ENCODE measurements at places on chromosomes 5 and 9.

DNA sequence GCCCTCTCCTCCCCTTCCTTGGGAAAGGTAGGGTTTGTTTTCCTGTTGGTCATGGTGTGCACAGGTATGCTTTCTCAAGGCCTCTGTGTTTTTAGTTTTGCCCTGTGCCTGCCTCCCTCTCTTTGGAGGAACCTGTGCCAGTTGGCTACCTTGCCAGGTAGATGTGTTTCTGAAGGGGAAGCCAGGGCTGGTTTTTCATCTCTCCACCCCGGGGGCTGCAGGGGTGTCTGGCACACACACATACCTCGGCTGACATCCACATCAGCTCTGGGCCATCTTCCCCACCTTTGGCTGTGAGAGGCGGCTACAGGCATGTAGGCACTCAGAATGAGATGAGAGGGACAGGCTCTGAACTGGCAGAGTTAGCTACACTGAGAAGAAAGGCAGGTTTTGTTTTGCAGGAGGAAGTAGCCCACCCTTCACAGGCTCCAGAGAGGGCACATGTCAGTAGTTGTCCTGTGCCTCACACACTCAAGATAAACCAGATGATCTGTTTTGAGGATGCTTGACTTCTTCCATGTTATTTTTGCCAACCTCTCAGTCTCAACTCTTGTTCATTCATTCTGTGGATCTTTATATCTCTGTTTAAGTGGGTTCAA, 9.7 kb downstream of the RGMB start:
- no peak for DNase-seq

GRCh38 chr9:130209422-130209821, 37.2 kb downstream of the NCS1 start:
- no peak for DNase-seq

DNA sequence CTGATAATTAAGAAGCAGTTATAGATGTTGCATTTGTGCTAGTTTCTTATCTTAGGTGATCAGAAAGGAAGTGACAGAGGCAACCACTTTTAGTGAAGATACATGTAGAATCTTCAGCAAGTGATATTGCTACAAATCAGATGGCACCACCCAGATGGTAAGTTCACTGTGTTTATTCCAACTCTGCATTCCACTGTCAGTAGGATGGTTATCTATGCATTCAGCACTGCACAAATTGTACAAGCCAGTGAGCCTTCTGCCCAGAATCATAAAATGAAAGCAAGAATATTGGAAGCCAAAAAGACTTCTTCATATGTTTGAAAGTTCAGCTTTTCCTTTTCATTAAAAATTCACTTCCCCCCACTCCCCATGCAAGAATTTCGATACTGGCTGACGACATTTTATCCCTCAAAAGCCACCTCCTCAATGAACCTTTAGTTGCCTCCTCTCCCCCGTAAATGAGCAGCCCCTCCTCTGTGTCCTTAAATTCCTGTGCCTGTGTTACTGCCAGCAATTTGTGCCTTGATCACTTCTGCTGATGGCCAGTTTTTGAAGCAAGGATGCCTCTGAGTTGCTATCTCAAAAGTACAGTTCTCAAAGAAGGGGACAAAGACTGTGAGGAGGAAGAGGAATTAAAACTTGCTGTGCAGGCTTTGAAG, 91.6 kb downstream of the ZSWIM6 start:
- DNase-seq: no peak

DNA sequence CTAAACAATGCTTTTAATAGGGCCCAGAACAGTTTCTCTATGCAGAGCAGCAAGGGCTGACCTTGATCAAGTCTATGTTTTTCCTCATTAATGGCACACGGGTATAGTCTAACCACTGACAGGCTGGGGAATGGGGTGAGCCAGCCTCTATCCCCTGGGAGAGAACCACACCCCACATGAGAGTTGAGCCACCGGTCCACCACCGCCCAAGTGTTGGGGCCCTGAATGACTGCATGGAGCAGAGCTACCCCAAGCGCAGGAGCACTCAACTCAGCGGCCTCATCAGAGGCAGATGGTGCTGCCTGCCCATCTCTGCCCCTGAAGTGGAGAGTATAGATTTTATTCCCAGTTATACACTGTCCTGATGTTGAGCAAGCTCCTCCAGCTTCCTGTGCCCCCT, 247.9 kb upstream of the IRX1 start:
- no peak for DNase-seq

DNA sequence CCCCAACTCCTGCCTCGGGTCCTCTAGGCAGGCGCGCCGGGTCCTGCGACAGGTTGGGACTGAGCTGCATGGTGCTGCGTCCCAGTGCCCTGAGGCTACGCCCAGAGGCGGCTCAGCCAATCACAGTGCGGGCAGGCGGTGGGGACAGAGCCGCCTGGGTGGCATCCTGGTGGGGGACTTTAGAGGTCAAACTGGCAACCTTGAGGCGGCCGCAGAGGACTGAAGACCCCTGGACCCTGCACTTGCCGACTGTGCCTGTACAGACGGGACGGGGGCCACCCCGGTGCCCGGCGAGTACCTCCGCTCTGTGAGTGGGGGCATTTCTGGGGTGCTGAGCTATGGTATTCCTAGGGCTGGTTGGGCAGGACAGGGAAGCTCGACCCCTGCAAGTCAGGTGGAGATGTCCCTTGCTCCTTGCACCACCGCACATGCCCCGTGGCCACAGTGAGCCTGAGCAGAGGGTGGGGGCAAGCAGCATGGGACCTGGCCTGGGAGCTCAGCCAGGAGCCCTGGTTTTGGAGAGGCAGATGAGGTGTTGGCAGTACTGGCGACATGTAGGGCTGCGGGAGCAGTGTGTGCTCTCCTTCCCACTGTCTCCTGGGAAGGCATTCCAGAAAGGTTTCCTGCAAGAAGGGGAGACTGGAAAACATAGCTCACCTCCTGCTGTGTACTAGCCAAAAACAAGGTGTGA, 45.5 kb downstream of the CTSL start:
- no peak for DNase-seq

GRCh38 chr5:113264046-113264445, 170.7 kb downstream of the TSSK1B start:
- DNase-seq: no peak

DNA sequence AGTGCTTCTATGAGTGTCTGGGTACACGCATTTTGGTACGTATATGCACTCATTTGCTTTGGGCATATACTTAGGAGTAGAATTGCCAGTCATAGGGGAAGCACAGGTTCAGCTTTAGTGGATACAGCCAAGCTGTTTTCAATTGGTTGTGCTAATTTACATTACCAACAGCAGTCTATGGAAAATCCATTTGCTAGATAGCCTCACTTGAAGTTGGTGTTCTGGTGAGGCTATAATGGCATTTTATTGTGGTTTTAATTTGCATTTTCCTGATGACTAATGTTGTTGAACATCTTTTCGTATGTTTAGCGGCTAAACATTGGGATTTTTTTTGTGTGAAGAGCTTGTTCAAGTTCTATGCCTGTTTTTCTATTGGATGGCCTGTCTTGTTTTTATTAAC, 76.8 kb upstream of the ANKH start:
- no peak for DNase-seq

- DNase-seq: no peak
These were observed 30.5 kb downstream of the TLR4 start for GRCh38 chr9:117734523-117735314.

GRCh38 chr9:126894052-126894603, 20.5 kb upstream of the RALGPS1 start:
- no peak for DNase-seq

- no peak for DNase-seq
These were observed 51.5 kb downstream of the PCSK1 start for GRCh38 chr5:96381526-96381925.

- no peak for DNase-seq
These were observed 72.2 kb upstream of the GABRP start for GRCh38 chr5:170711300-170711699.

DNA sequence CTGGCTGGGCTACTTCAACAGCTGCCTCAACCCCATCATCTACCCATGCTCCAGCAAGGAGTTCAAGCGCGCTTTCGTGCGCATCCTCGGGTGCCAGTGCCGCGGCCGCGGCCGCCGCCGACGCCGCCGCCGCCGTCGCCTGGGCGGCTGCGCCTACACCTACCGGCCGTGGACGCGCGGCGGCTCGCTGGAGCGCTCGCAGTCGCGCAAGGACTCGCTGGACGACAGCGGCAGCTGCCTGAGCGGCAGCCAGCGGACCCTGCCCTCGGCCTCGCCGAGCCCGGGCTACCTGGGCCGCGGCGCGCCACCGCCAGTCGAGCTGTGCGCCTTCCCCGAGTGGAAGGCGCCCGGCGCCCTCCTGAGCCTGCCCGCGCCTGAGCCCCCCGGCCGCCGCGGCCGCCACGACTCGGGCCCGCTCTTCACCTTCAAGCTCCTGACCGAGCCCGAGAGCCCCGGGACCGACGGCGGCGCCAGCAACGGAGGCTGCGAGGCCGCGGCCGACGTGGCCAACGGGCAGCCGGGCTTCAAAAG, 36.9 kb upstream of the TTC1 start:
- no peak for DNase-seq

- no peak for DNase-seq
These were observed 5.7 kb upstream of the GAPVD1 start for GRCh38 chr9:125255781-125256391.

DNA sequence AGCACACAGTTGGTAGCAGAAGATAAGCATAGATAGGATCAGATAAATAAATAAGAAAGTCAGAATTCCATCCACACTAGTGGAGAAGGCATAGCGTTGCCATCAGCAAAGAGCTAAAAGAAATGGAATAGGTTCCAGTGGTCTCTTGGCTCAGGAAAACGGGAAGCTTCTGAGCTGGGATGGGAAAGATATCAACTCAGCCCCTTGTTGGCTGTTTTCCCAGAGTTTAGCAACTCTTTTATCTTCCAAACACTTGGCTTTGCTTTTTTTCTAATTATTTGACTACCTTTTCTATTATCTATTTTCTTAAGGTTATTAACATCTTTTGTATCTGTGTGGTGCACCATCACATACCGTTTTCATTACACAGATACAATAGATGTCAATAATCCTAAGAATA, 445.7 kb upstream of the TRPC7 start:
- no peak for DNase-seq

DNA sequence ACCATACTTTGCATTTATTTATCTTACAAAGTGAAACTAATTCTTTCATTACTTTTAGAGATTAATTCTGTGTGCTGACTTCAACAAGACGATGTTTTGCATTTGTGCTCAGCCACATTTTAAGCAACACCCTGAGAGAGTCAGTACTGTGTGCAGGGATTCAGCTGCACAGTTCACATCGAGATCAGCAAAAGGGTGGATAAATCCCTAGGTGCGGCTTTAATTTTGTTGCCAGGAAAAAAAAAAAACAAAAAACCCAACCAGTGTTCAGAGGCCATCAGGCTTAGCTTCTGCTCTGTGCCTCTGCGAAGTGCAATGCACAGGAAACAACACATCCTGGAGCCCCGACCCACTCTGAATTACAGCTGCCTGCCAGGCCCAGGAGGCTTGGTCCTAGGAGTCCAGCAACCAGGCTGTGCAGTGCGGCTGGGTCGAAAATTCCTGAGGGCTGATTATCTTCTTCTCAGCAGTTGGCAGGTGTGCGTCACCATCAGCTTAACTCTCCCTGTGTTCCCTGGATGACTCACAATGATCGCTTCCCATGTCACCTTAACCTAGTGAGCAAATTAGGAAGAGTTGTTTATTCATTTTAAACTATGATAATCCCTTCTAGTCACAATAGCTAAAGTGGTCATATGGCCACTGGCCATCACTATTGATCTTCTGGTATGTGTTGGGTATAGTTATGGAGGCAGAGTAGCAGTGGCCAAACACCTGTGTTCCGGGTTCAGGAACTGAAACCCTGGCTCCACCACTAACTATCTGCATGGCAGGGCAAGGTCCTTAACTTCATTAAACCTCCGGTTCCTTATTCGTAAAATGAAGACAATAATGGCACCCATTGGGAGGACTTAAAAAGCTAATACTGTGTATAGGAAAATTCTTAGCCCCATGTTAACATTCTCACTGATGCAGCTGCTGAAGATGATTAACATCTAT, 31.2 kb upstream of the NDUFB6 start:
- DNase-seq: peak; percentile 81

GRCh38 chr5:14442536-14442935, 139.1 kb upstream of the OTULINL start:
- no peak for DNase-seq

DNA sequence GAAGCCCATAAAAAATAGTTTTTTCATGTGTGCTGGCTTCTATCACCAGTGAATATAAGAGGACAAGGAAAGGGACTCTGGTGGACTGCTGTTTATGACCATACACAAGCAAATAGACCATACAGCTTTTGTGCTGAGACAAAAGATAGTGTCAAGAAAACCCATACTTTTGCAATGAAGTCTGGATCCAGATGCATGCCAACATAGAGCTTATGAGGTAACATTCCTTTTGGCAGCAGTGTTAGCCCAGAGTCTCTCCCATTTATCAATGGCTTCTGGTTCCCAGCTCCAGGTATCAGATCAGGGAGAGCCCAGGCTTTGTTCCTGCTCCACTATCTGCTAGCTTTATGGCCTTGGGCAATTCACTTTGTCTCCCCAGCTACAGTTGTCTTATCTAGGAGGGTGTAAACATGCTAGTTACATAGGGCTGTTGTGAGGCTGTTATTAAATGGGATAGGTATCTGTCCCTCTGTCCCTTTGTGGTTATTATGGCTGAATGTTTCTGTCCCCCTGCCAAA, 55.6 kb downstream of the CCDC192 start:
- no peak for DNase-seq

DNA sequence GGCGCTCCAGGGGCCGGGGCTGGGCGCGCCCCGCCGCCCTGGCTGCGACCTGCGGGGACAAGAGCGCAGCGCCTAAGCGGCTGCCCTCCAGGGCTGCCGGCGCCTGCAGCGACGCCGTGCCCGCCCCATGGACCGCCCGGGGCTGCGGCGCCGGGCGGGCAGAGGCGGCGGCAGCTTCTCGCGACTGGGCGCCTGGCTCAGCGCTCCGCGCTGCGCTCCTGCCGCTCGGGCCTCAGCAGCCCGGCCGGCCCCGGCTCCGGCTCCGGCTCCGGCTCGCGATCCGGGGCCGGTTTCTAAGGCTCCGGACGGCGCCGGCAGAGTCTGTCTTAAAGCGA, at the start of gene PITX1:
PITX1 (minus strand) TSS at position 328 of the 335 bp plus-strand sequence. CDS start 347 bp downstream, outside the sequence.
- no peak for DNase-seq

- DNase-seq: no peak
These were observed 68.3 kb downstream of the TBCA start for GRCh38 chr5:77707791-77708190.

DNA sequence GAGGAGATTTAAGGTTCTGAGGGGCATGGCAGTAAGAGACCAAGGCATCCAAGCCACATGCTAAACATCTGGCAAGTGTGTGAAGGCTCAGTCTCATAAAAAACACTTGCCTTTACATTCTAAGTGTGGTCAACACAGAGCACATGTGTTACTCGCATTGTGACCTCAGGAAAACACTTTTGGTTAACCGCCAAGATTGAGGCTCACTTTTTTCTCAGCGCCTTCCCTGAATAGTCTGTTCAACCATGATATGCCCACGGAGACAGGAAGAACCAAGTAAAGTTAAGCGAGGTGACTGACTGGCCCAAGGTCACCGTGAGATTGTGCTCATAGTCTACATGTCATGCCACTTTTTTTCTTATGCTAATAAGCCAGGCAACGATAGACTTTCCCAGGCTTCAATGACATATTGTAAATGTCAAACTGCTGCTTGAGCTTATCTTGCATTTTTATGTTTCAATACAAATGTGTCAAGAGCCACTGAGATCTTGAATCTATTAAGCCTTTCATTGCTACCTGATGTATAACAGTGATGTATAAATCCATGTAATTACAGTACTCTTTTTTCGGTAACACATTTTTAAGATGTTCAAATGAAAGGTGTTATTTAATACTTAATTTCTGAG, 21.1 kb upstream of the IL9 start:
- DNase-seq: no peak
